Sigmoid colon (tissue), 7 donors: ENCODE measurements at places on chromosomes 12 and 14. TPM values are rescaled to one million over a fixed set of nuclear protein-coding genes. Genes with fewer than 3 reads are reported as not detected.
A peak's percentile ranks its signal among the peaks of the same experiment; 100 is the strongest.

KLRD1 gene
- 0.54 TPM for total RNA-seq

KCNA5 gene
- 20.2 TPM for total RNA-seq

BDKRB1 gene
- total RNA-seq: 2.9 TPM

SDR9C7 gene
- total RNA-seq: 0.55 TPM

JKAMP gene
- 41.4 TPM for total RNA-seq

NGB gene
- 10.0 TPM for total RNA-seq

SERPINA10 gene
- total RNA-seq: not detected

INHBC gene
- total RNA-seq: not detected

RERGL gene
- 14.6 TPM for total RNA-seq

KRT77 gene
- total RNA-seq: not detected

RASAL1 gene
- total RNA-seq: not detected

CPSF6 gene
- total RNA-seq: 34.3 TPM

ACSS3 gene
- total RNA-seq: 18.2 TPM

CLEC1A gene
- total RNA-seq: 4.8 TPM

HCAR1 gene
- not detected for total RNA-seq

- DNase-seq: no peak
These were observed 116.4 kb downstream of the EML1 start for GRCh38 chr14:99909513-99910064.

GRCh38 chr12:15932327-15932726, 21.2 kb downstream of the DERA start:
- no peak for DNase-seq

DNA sequence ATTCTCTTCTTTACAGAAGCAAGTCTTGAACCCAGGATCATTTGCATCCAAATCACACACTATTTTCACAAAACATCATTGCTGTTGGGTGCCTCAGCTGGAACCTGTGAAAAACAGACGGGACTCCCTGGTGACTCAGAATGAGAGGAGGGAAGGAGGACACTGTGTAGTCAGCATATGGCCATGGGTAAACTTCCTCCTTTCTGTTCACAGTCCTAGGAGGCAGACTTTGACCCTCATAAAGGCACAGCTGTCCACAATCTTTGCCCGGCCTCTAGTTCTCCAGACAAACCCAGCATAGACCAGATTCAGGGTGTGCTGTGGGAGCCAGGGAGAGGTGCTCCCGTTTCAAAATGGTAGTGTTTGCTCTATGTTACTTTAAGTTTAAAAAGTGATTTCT, 62.0 kb downstream of the DYRK2 start:
- no peak for DNase-seq

GRCh38 chr12:53251477-53252348, 16.4 kb upstream of the ESPL1 start:
- peak; percentile 91 for DNase-seq

DNA sequence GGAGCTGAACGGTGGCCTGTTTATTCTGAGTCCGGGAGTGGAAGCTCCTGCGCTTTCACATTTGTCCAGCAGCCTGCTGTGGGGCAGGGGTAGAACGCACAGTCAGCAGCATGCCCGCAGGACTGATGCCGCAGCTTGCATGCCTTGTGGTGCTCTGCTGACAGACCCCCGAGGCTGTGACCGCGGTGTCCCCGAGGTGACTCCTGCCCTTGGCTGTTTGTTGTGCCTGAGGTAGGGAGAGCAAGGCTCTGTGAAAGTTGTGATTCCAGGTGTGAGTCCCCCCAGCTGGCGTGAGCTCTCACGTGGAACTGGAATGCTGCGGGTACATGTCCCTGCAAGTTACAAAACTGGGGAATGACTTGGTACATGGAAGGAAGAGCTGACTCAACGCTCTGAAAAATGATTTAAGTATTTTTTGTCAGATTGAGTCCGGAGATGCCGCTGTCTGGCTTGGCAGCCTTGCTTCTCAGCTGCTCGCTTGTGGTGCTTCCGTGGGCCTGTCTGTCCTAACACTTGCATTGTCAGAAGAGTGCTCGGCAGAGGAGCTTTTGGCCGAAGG, 18.1 kb downstream of the MLXIP start:
- DNase-seq: peak; percentile 65

- DNase-seq: peak; percentile 15
These were observed 7.7 kb downstream of the SLC15A4 start for GRCh38 chr12:128815779-128816642.

DNA sequence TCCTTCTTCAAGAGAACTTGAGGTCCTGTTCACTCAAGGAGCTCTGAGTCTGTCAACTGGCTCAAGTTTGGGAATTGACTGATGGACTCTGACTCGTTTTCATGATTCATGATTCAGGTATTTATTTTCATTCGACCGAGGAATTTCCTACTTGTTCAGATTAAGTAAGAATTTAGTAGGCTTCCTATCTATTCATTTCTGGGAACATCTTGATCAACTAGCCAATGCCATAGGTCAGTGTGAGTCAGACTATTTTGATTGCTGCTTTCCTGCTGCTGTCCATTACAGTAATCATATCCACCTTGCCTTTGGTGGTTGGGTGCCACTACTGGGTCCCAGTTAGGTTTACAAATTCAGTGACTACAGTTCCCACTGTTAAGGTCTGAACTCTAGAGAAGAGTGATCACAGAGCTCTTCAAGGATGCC, 6.1 kb downstream of the FAM186A start:
- no peak for DNase-seq

DNA sequence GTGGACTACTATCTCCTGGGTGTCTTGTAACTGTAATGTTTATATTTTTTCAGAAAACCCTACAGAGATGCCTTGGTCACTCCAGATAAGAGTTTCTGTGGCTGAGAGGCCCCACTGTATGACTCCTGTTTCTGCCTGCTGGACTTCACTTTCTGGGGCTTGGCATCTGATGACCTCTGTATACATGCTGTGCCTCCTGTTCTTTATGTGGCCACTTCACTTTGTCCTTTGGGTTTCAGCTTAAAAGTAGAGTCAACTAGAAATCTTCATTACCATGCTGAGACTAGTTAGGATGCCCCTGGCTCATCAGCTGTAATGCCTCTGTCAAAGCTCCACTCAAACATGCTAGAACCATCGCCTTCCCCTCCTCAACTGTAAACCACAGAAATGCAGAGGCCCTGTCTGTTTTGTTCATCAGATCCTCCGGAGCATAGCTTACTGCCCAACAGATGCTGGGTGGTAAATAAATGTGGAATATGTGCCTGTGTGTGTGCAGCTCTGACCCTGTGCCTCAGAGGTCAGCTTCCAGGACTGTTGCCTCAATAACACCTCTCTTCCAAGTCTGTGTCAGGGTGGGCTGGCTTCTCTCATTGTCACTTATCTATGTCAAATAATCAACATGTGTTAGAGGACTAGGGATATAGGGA, 25.5 kb downstream of the ZNF664 start:
- DNase-seq: no peak

DNA sequence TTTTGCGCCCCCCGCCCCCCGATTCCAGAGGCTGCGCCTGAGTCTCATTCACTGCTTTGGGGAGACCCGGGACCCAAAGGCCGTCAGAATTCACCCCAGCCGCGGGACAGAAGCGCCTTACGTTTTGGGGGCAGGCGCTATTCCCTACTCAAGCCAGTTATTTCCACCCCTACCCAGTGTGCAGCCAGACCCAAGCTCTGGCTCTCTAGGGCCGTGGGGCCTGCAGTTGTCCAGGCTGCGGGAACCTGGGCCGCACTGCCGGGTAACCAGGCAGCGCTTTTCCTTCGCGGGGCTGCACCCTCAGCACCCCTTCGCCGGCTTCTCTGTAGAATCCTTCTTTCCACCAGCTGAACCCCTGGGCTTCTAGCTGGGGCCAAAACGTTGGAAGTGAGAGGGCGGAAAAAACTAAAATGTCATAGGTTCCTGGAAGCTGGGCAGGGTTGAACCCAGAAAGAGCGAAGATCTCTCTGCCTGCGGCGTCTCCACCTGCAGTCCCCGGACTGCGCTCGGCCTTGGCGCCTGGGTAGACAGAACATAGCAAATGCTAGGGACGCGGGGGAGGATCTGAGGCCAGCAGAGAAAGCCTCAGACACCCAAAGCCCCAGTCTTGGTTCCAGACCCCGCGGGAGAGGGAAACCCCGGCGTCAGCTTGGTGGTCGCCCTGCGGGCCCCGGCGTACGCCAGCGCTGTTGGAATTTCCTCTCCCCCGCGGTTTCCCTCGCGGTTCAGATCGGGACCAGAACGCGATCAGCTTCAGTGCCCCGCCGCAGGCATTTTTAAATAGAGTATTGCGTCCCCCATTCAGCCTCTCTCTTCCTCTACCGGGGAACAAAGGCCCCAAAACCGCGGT, 18.3 kb downstream of the TBX3 start:
- DNase-seq: no peak

GRCh38 chr14:89373185-89373584, 43.8 kb downstream of the FOXN3 start:
- DNase-seq: no peak

DNA sequence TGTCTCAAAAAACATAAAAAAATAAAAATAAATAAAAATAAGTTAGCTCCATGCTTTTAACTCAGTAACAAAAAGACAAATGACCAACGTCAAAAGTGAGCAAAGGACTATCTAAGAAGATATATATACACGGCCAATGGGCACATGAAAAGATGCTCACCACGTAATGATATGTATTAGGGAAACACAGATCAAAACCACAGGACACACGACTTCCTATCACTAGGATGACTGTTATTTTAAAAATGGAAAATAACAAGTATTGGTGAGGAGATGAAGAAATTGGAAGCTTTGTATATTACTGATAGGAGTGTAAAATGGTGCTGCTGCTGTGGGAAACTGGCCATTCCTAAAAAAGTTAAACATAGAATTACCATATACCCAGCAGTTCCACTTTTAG, 20.2 kb upstream of the P2RX7 start:
- DNase-seq: no peak

GRCh38 chr12:47077206-47078085, 2.0 kb upstream of the PCED1B start:
- DNase-seq: no peak

DNA sequence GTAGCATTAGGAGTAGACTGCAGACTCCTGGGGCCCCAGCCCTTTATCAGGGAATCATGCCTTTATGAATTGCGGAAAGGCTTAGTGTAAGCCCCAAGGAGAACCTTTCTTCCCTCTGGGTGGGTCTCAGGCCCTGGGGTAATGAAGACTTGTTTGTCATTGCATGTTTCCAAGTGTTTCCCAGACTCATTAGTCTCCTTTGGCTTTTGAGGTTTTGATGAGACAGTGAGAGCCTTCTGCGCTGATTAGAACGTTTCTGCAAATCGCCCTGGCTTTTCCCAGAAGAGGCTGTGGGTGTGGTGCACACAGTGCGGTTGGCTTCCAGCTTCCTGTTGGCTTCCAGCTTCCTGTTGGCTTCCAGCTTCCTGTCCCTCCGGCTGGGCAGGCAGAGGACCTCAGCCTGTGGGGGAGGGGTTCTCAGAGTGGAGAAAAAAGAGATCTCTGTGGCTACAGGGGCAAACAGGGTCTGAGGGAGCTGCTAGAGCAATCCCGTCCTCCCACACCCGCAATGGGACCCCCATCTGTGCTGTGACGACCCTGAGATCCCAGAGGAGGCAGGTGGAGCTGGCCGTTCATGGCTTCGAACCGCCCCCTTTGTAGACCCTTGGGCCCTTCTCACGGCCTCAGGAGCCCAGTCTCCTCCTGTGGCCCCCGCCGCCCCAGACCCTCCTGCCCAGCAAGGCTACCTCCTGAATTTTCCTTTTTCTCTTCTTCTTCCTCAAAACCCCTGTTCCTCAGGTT, 42.1 kb downstream of the GPR68 start:
- peak; percentile 68 for DNase-seq

DNA sequence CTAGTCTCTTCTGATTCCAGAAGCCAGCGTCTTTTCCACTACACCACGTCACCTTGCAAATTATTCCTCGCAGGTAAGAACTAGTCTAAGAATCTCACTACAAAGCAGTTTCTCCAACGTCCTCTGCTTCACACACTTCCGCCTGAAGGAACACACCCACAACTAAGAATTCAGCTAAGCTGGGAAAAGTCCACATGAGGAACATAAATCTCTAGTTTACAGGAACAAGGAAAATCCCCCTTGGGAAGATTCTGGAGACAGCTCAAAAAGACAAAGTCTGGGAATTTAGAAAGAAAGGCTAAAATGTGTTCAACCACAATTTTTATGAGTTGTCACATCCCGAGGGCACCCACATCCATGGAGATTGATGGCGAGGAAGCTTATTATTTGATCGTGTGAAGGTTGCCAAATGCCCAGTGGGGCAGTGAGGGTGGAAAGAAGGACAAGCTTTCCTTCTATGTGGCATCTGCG, 780.2 kb upstream of the TBX3 start:
- no peak for DNase-seq

- DNase-seq: no peak
These were observed 96.8 kb downstream of the ACSS3 start for GRCh38 chr12:81174664-81175063.

DNA sequence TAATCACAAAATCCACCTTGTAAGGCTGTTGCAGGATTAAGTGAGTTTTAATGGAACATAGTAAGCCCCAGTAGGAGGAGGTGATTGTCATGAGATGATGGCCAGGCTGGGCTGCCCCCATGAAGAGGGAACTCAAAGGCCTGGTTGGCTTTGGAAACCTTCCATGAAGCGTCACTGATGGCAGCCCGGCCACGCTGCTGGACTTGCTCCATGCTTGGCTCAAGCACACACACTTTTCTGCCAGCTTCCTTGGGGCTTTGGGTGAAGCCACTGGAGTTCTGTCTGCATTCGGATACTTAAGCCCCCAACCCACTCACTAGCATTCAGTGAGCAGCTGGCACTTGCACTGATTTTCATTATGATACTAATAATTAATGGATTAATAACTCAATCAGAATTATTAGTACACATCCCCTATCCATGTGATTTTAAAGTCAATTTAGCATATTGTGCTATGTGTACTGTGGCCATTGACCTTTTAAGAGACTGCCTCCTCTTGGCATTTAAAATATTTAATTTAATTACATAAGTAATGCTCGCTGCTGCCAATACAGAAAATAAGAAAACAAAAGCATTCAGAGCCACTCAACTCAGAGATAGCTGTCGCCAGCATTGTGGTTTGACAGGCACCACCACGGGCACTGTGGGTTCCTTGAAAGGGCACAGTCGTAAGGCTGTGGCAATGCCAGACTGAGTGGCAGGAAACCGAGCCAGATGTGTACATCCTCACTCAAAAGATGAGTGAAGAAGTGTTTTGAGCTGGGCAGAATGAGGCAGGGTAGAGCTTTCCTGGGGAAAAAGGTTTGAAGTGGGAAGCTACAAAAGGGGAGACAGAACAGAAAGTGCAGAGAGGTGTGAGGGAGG, 15.9 kb downstream of the KRT85 start:
- no peak for DNase-seq

DNA sequence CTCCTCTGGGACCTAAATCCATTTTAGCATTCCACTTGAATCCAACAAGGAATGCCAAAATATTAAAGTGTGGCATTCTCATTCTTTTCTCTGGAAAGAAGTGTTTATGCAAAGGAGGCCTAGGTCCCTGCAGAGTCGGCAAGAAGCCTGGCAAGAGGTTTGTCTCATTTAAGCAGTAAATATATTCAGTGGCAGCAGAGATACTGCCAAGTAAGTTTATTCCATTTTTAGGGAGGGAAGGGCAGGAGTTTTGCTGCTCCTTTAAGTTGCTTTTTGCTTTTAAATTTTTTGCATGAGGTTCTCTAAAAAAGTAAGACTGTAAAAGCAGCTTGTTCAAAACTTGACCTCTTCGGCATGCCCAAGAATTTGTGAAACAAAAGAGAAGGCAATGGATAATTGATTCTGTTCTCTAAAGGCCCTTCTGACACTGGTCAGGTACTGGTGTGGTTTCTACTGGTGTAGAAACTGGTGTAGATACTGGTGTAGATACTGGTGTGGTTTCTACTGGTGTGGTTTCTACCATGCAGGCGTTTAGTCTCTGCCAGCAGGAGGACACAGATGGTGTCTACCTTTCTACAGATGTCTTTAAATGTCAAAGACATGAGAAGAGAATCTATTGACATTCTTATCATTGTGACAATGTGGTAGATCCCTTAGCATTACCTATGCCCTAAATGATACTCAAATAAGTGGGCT, 107.3 kb downstream of the SAMD4A start:
- no peak for DNase-seq
